Melanocyte of skin (primary cell): ENCODE measurements at places on chromosomes 11 and 22. TPM values are rescaled to one million over a fixed set of nuclear protein-coding genes. Genes with fewer than 3 reads are reported as not detected.

OR51E2 gene
- total RNA-seq, result not detected in 2 replicates

APOA4 gene
- not detected in 2 replicates for total RNA-seq

ZNF280B gene
- 8.3 and 9.7 TPM in 2 replicates for total RNA-seq

POLR3H gene
- total RNA-seq, result 33.0 and 34.2 TPM in 2 replicates

LYVE1 gene
- total RNA-seq, result not detected in 2 replicates

SCN2B gene
- total RNA-seq, result not detected in 2 replicates

PHOX2A gene
- not detected in 2 replicates for total RNA-seq

CCDC81 gene
- 0.33 and 1.2 TPM in 2 replicates for total RNA-seq

MCAM gene
- 408 and 433 TPM in 2 replicates for total RNA-seq

ZDHHC8 gene
- total RNA-seq, result 12.7 and 16.7 TPM in 2 replicates

MUC6 gene
- not detected in 2 replicates for total RNA-seq

CLNS1A gene
- 85.3 and 116 TPM in 2 replicates for total RNA-seq
